ENCODE measurements at places on chromosomes 5 and 9. TPM values are rescaled to one million over a fixed set of nuclear protein-coding genes. Genes with fewer than 3 reads are reported as not detected.

GRCh38 chr5:59333416-59333815, 560.1 kb downstream of the PDE4D start:
- DNase-seq = no peak
- no peak overlapping the region for H3K4me3 ChIP-seq
- no peaks in the 10 kb centered on the region for H3K36me3 ChIP-seq
- no peak overlapping the region for H3K27ac ChIP-seq

DNA sequence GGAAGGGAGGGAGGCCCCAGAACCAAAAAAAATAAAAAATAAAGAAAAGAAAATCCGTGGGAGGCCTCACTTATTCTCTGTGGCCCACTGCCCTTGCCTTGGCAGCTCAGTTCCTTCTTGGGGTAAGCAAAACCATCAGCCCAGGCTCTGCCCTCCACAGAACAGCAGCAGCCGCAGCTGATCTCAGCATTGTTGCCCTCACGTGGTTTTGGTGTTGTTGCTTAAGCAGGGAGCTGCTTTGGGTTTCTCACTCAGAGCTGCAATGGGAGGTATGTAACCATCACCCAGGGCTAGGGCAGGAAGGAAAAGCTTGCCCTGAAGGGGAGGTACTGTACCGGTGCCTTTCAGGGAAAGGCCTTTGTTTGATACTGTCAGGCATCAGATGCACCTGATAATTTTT, 374.7 kb upstream of the WWC1 start:
- no peak for DNase-seq
- H3K27me3 ChIP-seq = no peaks in the 10 kb centered on the region
- no peaks in the 10 kb centered on the region for H3K36me3 ChIP-seq
- no peak overlapping the region for H3K4me3 ChIP-seq
- no peak overlapping the region for H3K27ac ChIP-seq

DNA sequence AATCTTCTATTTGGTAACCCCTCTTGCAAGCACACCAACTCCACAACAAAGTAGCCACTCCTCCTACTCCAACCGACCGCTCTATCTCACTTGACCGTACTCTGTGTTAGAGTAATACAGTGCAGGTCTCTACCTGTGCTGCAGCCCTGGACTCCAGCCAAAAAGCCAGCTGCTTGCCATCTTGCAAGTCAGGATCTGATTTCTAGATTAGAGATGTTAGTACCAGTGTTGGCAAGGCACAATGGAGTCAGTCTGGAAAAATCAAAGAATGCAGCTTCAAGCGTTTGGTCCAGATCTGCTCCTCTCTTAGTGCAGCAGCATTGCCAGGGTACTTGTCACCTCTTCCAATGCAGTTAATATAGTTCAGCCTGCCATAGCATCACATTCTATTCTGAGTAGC, 477.6 kb downstream of the ZSWIM6 start:
- no peak for DNase-seq
- no peak overlapping the region for H3K27ac ChIP-seq
- no peaks in the 10 kb centered on the region for H3K36me3 ChIP-seq
- H3K4me1 ChIP-seq = no peaks in the 10 kb centered on the region
- no peak overlapping the region for H3K4me3 ChIP-seq

GRCh38 chr5:82234885-82235284, 43.3 kb downstream of the RPS23 start:
- no peaks in the 10 kb centered on the region for H3K36me3 ChIP-seq
- H3K27ac ChIP-seq = no peak overlapping the region
- no peaks in the 10 kb centered on the region for H3K4me1 ChIP-seq
- DNase-seq = no peak
- H3K27me3 ChIP-seq = no peaks in the 10 kb centered on the region

DNA sequence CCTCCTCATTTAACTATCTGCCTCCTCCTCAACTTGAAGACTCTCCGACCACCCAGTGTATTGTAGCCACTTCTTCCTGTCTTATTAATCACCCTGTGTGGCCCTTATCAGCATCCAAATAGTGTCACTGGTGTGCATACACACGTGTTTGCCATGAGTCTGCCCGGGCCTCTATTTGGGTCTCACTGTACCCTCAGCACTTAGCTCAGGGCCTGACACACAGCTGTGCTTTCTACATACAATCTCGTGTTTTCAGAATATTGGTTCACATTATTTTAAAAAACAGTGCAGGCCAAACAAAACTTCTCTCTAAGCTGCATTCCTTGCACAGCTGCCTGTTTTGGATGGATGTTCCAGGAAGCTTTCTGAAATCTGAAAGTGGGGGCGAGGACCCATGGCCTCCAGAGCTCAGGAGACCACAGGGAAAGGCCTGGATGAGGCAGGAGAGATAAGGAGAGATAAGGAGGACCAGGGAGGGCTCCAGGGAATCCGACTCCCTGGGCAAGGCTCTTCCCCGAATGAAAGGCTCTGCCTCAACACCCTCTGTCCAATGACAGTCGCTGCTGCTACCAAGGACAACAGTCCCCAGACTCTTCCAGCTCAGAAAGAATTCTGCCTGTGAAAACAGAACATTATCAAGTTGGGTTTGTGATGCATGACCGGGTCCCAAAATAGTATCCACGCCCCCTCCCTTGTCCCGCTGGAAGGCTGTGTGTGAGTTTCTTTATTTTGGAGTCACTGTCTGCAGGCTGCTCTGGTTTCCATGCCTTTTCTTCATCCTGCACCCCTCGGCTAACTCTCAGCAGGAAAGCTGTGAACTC, 255.6 kb downstream of the NSG2 start:
- DNase-seq = no peak
- no peaks in the 10 kb centered on the region for H3K27me3 ChIP-seq
- H3K4me3 ChIP-seq = no peak overlapping the region

DNA sequence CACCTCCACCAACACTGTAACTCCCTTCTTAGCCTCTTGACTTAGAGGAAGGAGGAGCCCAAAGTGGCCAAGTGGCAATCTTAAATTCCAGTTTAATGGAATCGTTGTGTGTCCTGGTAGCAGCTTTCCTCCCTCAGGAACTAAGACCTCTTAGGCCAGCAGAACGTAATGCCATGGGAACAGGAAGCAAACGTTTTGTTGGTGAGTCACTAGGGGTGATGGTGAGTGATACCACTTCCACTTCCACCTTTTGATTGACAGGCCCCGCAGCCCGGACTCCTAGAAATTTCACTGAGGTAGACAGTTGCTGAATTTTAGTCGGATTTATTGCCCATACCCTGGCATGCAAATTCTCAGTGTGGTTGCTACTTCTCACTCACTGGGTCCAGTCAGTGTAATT, 94.2 kb upstream of the FBN2 start:
- H3K4me1 ChIP-seq = no peaks in the 10 kb centered on the region
- H3K27ac ChIP-seq = no peak overlapping the region
- no peaks in the 10 kb centered on the region for H3K27me3 ChIP-seq
- no peak for DNase-seq

DNA sequence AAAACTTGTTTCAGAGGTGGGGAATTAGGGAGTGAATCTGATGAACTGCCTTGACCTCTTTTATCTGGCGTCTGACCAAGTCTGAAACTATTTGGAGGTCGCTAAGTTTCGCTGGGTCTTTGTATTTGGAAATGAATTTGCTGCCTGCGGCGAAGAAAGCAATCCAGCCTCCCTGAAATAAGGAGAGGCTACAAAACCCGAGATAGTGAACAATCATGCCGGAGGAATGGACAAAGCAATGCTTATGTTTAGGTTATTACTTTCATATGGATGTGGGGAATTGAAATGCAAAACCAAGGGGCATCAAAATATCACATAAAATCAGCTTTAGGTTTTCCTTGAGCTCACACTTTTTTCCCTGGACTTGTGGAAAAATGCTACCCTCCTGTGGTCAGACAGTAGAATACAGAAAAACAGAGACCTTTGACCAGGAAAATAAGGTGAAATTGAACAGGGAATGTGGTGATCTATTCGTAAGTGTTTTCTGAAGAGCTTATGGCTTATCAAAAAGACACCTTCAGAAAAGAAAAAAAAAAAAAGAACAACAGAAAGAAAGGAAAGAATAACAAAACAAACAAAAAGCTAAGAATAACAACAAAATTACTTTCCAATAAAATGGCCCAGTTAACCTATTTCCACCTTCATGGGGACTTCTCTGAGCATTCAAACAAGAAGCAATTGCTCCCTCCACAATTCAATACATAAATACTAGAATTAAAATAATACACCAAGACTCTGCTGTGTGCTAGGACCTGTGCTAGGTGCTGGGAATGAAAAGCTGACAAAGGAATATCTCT, 68.6 kb upstream of the DPYSL3 start:
- no peaks in the 10 kb centered on the region for H3K36me3 ChIP-seq
- H3K4me1 ChIP-seq = no peaks in the 10 kb centered on the region
- no peak for DNase-seq
- H3K4me3 ChIP-seq = no peak overlapping the region
- H3K27ac ChIP-seq = no peak overlapping the region

DNA sequence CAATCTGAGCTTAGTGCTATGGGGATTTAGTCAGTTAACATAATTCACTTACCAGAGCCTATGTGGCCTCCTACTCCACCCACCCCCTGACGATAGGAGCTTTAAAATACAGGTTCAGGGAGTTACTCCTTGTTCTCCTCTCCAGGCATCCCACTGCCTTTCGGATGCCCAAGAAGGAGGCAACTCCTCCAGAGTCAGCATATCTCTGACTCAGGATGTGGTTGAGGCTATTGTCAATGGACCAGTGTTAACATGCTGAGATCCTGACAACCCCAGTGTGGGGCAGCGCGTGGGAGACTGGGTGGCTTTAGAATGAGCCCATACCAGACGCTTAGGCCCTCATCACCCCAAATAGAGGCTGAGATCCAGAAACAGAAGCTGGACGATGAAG, 27.4 kb downstream of the BICD2 start:
- no peak overlapping the region for H3K27ac ChIP-seq
- DNase-seq = no peak
- H3K27me3 ChIP-seq = no peaks in the 10 kb centered on the region
- no peak overlapping the region for H3K4me3 ChIP-seq
- H3K36me3 ChIP-seq = no peaks in the 10 kb centered on the region

GRCh38 chr9:107626118-107626517, 136.5 kb upstream of the KLF4 start:
- H3K4me3 ChIP-seq = no peak overlapping the region
- no peak overlapping the region for H3K27ac ChIP-seq

- H3K27ac ChIP-seq = no peak overlapping the region
- DNase-seq = no peak
- no peaks in the 10 kb centered on the region for H3K4me1 ChIP-seq
Observed at GRCh38 chr9:94921092-94921471, 194.6 kb downstream of the AOPEP start.

DNA sequence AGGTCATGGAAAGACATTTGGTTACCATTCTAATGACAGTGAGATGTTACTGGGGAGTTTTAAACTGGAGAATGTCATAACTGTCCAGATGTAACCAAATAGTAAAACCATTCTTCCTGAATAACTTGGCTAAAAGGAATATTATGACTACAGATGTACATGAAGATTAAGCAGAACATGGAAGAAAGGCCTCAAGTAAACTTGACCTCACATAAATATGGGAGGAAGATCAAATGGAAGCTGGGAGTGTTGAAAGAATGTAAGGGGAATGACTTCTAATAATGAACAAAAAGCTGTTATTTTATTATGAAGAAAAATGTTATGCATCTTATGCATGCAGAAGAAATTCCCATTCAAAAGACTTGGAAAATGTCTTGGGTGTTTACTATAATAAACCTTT, 107.7 kb upstream of the CDKN2B start:
- H3K27me3 ChIP-seq = no peaks in the 10 kb centered on the region
- no peak for DNase-seq
- no peak overlapping the region for H3K27ac ChIP-seq
- H3K36me3 ChIP-seq = no peaks in the 10 kb centered on the region
- H3K4me1 ChIP-seq = no peaks in the 10 kb centered on the region

SV2C gene
- not detected for total RNA-seq

DCANP1 gene
- 0.59 TPM for total RNA-seq

IFNK gene
- not detected for total RNA-seq

PCDHGA6 gene
- total RNA-seq = 0.35 TPM

ENHO gene
- total RNA-seq = 0.56 TPM

BICD2 gene
- total RNA-seq = 20.2 TPM

TENT4A gene
- total RNA-seq = 50.7 TPM

COL15A1 gene
- total RNA-seq = 0.05 TPM

DBH gene
- total RNA-seq = 0.19 TPM
